ENCODE measurements at places on chromosomes 16 and 17. TPM values are rescaled to one million over a fixed set of nuclear protein-coding genes. Genes with fewer than 3 reads are reported as not detected.

RNF112 gene
- 0.68 TPM for total RNA-seq

ZP2 gene
- total RNA-seq, result not detected

RPL13 gene
- 2,408 TPM for total RNA-seq

ZNF205 gene
- total RNA-seq, result 6.5 TPM

P2RX1 gene
- 1.3 TPM for total RNA-seq
